EH (cell line): ENCODE measurements at places on chromosomes 3 and 15.
A peak's percentile ranks its signal among the peaks of the same experiment; 100 is the strongest.

DNA sequence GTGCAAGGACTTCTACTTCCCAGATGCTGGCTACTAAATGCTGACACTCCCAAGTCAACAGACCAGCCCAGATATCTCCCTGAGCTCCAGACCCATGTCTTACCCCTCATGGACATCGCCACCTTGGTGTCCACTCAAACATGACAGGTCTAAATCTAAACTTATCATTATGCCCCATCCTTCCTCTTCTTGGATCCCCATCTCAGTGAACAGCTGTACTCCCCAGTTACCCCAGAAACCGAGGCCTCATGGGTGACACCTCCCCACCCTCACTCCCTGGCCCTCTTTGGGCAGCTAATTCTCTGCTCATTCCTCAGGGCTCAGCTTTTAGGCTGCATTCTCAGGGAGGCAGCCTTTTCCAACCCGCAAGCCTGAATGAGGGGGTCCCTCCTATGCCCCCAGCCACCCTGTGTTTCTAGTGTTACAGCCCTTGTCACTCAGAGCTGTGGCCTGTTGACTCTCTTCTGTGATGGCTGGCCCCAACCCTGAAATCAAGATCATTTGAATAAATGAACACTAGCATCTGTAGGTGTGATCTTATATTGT lies 5.4 kb downstream of the EHD4 start:
- DNase-seq = no peak

GRCh38 chr3:49406571-49407565 lies 4.9 kb downstream of the RHOA start:
- DNase-seq = no peak

DNA sequence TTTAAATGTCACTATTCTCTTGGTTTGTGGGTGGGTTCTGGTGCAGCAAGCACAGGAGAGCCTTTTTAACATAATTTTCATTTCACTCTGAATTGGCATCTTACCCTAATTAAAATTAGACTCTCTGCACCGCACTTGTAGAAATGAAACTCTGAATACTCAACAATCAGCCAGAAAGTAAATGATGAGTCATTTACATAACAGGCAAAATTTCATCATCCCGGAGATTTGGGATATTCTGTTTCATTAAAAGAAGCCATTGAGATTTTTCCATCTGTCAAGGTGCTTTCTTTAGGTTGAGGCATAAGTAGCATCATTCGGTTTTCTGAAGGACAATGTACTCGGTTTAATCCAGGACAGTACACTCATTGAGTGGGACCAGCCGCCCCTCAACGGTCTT lies 111.0 kb downstream of the RFTN1 start:
- DNase-seq = peak; percentile 61

DNA sequence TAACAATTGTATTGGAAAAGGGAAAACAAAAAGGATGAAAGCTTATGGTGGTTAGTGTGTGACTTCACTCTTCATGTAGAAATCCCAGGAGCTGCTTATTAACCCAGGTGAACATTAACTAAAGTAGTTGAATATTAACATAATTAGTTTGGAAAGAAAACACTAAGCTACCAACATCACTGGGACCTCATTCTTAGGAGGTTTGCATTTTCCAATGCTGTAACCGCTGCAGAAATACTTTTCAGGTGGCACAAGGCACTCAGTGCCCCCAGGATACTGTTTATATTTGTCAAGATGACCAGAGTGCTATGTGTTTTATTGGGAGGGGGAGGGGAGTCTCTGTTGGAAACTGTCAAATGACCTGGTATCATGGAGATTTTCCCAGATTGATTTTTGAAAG lies 25.9 kb upstream of the VILL start:
- no peak for DNase-seq

- no peak for DNase-seq
Measured at GRCh38 chr3:112973325-112974177, 1.4 kb downstream of the CD200R1 start.
